RPMI8226 (cell line): ENCODE measurements at places on chromosomes 13 and 19.
A peak's percentile ranks its signal among the peaks of the same experiment; 100 is the strongest.

- DNase-seq, result no peak
Observed at GRCh38 chr19:21580101-21580500, 74.7 kb downstream of the ZNF429 start.

DNA sequence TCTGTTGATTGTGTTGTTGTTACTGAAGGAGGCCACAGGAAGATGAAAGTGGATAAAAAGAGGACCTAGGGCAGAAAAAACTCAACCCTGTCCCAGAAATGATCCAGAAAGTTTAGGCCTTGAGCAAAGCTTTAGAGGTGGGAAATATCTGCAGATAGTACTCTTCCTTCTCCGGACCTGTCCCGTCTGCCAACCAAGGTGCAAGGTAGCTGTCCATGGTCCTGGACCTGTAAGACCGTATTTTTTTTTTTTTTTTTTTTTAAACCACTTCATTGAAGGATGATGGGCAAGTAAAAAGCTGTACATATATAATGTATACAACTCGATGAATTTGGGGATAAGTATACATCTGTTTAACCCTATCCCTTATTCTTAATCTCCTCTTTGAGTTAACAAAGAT, 225.9 kb downstream of the OLFM4 start:
- peak; percentile 13 for DNase-seq

DNA sequence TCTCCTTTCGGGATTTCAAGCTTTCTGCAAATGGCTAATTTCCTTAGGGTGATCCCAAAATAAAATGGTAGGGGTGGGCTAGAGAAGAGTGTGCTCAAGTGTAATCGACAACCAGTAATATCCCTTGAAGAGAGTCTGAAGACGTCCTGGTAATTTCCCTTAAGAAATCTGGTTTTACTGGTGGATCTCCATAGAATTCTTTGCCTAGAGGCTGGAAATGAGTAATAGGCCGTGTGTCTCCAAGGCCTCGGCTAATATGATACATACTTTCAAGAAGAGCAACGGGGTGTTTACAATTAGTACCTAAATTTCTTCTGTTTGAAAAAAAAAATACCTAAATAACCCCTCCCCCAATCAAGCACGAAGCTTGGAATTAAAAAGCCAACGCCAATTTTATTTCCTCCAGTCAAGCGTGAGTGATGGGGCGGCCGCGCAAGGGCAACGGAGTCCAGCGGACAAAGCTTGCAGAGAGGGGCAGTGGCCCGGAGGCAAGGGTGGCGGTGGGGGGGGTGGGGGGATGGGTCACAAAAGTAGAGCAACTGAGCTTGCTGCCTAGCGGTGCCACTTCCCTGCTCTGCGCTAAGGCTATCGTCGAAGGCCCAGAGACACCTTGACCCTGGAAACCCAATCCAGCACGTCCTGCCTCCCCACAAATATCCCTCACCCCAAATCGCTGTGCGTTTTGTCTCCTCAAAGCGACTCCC, 7.8 kb downstream of the SOX21 start:
- no peak for DNase-seq

DNA sequence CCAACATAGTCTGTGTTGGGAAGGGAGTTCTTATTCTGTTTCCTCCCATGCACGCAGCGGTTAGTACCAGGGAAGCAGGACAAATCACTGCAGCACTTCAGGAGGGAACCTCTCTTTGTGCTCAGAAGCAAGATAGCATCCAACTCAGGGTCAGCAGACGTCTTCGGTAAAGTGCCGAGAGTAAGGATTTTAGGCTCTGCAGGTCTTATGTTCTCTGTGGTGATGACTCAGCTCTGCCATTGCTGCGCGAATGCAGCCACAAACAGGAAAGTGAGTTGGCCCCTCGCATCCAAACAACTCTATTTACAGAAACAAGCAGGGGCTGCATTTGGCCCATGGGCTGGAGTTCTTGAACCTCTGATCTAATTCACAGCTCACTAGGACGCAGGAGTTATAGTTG, 122.1 kb upstream of the SPATA13 start:
- peak; percentile 12 for DNase-seq

DNA sequence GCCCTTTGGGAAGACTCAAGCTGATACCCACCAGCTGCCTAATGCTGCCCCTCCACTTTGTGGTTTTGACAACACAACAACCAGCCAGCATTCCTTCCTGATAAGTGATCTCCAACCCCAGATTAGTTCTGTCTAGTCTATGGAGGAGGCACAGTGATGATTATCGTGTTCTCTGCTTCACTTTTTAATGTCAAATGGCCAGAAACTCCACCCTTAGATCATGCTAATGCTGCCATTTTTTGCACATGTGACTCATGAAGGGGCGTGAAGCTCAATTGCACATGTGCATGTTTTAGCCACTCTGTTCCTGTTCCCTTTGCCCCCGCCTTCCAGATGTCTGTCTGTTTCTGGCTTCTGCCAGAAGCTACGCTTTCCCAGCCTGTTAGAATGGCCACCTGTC, 199.8 kb downstream of the COG6 start:
- no peak for DNase-seq

DNA sequence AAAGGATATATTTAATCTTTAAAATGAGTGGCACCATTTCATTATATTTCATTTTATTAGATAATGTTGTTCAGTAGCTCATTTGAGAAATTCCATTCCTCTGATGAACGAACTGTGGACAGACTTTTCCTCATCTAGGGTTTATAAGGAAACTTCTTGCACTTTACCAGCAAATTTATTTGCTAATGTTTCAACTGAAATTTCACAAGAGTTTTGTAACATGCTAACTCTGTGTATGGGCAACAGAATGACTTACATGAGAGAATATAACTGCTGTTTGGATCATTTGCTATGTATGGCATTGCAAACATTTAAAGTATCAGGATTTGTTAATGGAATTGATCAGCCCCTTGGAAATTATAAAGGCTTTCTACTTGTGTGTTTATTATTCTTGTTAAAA, 3.7 kb upstream of the IRS2 start:
- DNase-seq, result no peak

GRCh38 chr19:15669891-15670290, 3.0 kb upstream of the CYP4F12 start:
- DNase-seq, result no peak

GRCh38 chr13:41463838-41464602, 6.7 kb downstream of the RGCC start:
- no peak for DNase-seq

- DNase-seq, result no peak
Observed at GRCh38 chr13:49026851-49027250, 51.1 kb downstream of the FNDC3A start.

DNA sequence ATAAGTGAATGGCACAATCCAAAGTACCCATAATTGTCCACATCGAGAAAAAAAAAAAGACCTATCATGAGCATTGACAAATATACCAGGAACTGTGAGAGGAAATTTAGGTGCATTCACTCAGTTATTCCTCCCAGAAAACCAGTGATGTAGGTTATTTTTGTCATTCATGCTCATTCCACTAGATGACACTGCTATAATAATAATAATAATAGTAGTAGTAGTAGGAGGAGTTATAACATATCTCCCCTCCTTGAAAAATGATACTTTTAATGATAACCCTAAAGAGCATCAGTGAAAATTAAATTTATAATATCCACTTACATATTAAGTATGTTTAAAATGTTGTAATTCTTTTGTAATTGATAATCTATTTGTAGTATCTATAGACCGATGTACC, 463.9 kb upstream of the MIR17HG start:
- DNase-seq, result no peak

- no peak for DNase-seq
Observed at GRCh38 chr13:78239714-78240113, 321.1 kb upstream of the EDNRB start.

GRCh38 chr13:65889368-65889767, 1340.8 kb downstream of the PCDH9 start:
- no peak for DNase-seq

GRCh38 chr19:48290401-48290770, 20.5 kb downstream of the ZNF114 start:
- no peak for DNase-seq

GRCh38 chr13:87255394-87255793, 415.8 kb upstream of the SLITRK5 start:
- no peak for DNase-seq

- no peak for DNase-seq
Observed at GRCh38 chr13:20401531-20401930, 124.1 kb downstream of the CRYL1 start.

DNA sequence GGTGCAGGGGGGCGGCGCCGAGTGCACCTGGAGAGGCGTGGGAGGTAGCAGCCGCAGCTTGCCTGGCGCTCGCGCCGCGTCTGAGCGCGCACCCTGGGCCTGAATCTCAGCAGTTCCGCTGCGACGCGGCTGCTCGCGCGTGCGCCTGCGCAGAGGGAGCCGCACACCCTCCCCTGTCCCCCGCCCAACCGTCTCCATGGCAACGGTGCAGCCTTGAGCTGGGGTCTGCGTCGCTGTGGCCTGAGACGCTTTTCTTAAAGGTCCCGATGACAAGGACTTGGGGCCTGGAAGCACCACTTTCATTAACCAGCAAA, at the start of gene PNMA8B:
TSS of gene PNMA8B (minus strand) at position 82 of the 314 bp plus-strand sequence. CDS start 402 bp downstream, outside the sequence.
- peak; percentile 80 for DNase-seq

DNA sequence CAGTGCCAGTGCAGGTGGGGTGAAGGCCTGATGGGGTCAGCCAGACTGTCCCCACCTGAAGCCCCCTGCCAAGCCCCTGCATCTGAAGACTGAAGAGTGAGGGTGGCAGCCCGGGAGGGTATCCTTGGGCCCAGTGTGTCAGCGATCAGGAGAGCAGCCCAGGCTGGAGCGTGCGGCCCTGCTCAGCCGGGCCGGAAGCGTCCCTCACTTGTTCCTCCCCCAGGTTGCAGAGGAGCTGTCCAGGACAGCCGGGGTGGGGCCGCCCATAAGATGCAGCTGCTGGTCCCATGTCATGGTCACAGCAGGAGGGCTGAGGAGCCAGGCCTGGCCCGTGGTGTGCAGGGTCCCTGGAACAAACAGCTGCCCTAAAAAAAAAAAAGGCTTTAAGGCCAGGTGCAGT, 55.4 kb downstream of the KDM4B start:
- DNase-seq, result no peak

DNA sequence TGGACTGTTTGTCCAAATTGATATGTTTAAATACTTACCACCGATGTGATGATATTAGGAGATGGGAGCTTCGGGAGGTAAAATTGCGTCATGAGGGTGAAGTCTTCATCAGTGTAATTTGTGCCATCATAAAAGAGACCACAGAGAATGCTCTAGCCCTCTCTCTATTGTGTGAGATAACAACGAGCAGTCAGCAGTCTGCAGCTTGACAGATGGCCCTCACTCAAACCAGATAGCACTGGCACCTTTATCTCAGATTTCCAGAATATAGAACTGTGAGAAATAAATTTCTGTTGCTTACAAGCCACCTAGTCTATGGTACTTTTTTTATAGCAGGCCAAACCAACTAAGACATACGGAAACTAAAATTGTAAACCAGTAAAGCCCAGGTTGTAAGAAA, 1718.9 kb upstream of the MIR17HG start:
- no peak for DNase-seq

DNA sequence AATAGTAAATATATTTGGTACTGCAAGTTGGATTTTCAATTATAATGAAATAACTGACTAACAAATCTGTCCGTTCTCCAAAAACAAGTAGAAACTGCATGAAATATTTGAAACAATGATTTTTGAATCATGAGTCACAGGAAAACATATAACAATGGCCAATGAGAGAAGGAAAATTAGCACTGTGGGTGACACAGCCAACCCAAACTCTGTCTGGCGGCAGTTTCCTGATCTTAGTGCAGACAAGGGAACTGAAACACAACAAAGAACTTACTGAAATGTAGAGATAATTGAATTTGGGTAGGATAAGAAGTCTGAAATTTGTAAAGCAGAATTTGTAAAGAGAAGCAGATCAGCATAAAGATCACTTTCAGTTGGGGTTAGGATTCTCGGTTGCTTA, 2743.3 kb upstream of the PCDH20 start:
- no peak for DNase-seq

- no peak for DNase-seq
Observed at GRCh38 chr13:112991609-112992008, 22.6 kb downstream of the MCF2L start.

DNA sequence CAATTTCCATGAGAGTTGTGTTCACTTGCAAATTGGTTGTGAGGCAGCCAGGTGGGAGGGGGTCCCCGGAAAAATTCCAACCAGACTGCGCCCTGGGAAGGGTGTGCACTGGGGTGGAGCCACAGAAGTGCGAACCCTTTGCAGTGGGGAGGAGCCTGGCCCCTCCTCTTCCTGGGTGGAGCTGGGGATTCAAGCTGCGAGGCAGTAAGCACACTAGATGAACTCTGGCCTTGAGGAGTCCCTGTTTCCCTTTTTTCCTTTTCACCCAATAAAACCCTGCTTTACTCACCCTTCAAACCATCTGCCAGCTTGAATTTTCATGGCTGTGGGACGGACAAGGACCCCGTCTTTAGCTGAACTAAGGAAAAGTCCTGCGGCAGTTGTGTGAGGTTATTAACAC, 31.0 kb upstream of the MBNL2 start:
- no peak for DNase-seq

DNA sequence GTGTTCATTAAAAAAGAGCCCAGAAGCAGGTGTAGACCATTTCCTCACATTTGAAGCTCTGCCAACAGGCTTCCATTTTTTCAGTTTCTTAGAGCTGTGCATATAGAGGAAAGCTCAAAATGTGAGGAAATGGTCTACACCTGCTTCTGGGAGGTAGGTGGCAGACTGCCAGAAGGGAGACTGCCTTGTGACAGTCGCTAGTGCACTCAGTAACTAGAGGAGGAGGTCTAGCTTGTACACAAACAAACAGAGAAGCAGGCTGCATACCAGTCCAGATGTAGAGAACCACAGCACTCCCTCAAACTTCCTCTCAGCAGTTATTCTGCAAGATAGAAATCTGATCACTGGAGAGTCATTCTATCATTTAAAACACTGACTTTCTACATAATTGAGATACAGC, 800.2 kb downstream of the EFNB2 start:
- DNase-seq, result peak; percentile 71

GRCh38 chr13:45847554-45848224, 3.9 kb downstream of the SIAH3 start:
- DNase-seq, result peak; percentile 94

- no peak for DNase-seq
Observed at GRCh38 chr13:75415694-75416093, 66.3 kb downstream of the TBC1D4 start.

GRCh38 chr19:8261881-8262280, 46.3 kb downstream of the CD320 start:
- no peak for DNase-seq

GRCh38 chr13:43572656-43573360, 214.0 kb downstream of the ENOX1 start:
- DNase-seq, result no peak

GRCh38 chr13:57353831-57354230, 186.8 kb downstream of the PRR20E start:
- DNase-seq, result no peak
